ENCODE measurements at places on chromosomes 2 and 18. TPM values are rescaled to one million over a fixed set of nuclear protein-coding genes. Genes with fewer than 3 reads are reported as not detected.

- H3K27ac ChIP-seq, result no peak overlapping the region
- H3K4me1 ChIP-seq, result peaks cover 24% of the 10 kb centered on the region
- no peak overlapping the region for H3K4me3 ChIP-seq
- peaks cover 3% of the 10 kb centered on the region for H3K27me3 ChIP-seq
Measured at GRCh38 chr2:130352237-130352636, 3.6 kb upstream of the PTPN18 start.

- no peaks in the 10 kb centered on the region for H3K27me3 ChIP-seq
- H3K4me1 ChIP-seq, result peaks cover 43% of the 10 kb centered on the region
- no peak for DNase-seq
- H3K4me3 ChIP-seq, result no peak overlapping the region
- peaks cover 17% of the 10 kb centered on the region for H3K36me3 ChIP-seq
Measured at GRCh38 chr2:232234922-232235615, 143.5 kb upstream of the ALPP start.

- H3K27ac ChIP-seq, result no peak overlapping the region
- no peaks in the 10 kb centered on the region for H3K4me1 ChIP-seq
- H3K4me3 ChIP-seq, result no peak overlapping the region
- peaks cover 29% of the 10 kb centered on the region for H3K27me3 ChIP-seq
- no peaks in the 10 kb centered on the region for H3K36me3 ChIP-seq
- no peak for DNase-seq
Measured at GRCh38 chr2:866887-867286, 83.8 kb upstream of the SNTG2 start.

DNA sequence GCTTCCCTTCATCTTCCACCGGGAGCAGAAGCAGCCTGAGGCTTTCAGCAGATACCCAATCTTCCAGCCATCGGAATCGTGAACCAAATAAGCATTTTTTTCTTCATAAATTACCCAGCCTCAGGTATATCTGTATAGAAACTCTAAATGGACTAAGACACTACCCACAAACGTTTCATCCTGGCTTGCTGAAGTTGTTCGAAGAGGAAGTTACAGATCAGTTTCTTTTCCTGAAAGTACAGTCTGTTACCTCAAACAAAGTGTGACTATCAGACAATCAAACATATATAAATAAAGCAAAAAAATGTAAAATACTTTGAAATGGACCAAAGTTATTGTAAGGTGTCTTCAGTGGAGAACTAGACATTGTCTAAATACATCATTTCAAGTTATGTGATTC lies 97.9 kb downstream of the MREG start:
- DNase-seq, result no peak
- peaks cover 1% of the 10 kb centered on the region for H3K4me1 ChIP-seq
- H3K4me3 ChIP-seq, result no peak overlapping the region
- no peaks in the 10 kb centered on the region for H3K36me3 ChIP-seq
- peaks cover 8% of the 10 kb centered on the region for H3K27me3 ChIP-seq

DNA sequence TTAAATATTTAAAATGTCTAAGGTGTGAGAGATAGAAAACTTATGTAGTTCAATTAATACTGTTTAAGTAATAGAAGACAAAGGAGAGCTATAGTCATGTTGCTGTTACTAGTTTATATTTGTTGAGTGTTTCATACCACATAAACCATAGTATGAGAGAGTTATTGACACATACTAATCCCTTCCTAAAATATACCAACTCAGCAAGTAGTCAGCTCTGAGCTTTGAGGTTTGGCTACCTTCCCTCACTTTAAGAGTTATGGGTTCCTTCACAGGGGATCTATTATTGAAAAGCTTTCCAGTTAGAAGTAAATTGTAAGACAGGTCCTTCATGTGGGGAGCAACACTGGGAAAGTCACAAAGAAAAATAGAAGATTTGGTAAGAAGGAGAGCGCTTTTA lies 701.6 kb upstream of the ZEB2 start:
- no peaks in the 10 kb centered on the region for H3K27me3 ChIP-seq
- DNase-seq, result no peak
- H3K4me3 ChIP-seq, result no peak overlapping the region
- H3K36me3 ChIP-seq, result no peaks in the 10 kb centered on the region

DNA sequence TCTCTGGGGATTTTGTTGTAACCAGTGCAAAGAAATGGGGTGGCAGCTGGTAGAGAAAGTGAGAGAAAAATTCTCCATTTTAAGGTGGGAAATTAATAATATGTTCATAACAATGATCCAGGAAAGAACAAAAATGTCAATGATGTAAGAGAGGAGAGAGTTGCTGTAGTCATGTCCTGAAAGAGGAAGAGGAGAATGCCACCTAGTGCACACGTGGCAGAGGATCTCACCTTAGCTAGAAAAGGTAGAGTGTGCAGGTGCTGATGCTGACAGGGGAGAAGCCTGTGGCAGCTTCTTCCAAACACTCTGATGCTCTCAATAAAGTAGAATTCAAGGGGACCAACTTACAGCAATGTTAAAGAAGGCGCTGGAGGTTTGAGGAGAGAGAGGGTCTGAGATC lies 282.9 kb upstream of the PKDCC start:
- no peaks in the 10 kb centered on the region for H3K36me3 ChIP-seq
- H3K27me3 ChIP-seq, result peaks cover 10% of the 10 kb centered on the region
- no peak for DNase-seq
- H3K4me1 ChIP-seq, result no peaks in the 10 kb centered on the region
- no peak overlapping the region for H3K4me3 ChIP-seq
- no peak overlapping the region for H3K27ac ChIP-seq

GRCh38 chr18:7735196-7735595 lies 168.1 kb downstream of the PTPRM start:
- H3K4me3 ChIP-seq, result no peak overlapping the region
- no peaks in the 10 kb centered on the region for H3K4me1 ChIP-seq
- no peak overlapping the region for H3K27ac ChIP-seq
- no peaks in the 10 kb centered on the region for H3K27me3 ChIP-seq
- no peak for DNase-seq
- H3K36me3 ChIP-seq, result no peaks in the 10 kb centered on the region

DNA sequence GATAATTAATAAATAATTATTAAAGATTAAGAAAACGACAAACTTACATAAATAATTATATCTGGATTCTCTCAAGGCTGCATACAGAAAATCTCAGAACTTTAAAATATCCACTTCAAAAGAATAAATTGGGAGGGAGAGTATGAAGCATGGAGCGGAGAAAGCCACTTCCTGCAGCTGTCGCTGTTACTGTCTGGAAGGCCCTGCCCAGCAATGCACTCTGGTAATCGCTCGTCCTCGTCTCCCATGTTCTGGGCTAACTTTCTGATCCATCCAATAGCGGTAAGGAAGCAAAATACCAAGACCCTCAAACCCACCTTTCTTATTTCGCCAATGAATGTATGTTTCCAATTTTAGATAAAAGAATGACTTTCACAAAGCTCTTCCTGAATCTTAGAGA lies 26.7 kb downstream of the CYRIA start:
- H3K4me3 ChIP-seq, result no peak overlapping the region
- peaks cover 11% of the 10 kb centered on the region for H3K27me3 ChIP-seq
- no peak for DNase-seq

DNA sequence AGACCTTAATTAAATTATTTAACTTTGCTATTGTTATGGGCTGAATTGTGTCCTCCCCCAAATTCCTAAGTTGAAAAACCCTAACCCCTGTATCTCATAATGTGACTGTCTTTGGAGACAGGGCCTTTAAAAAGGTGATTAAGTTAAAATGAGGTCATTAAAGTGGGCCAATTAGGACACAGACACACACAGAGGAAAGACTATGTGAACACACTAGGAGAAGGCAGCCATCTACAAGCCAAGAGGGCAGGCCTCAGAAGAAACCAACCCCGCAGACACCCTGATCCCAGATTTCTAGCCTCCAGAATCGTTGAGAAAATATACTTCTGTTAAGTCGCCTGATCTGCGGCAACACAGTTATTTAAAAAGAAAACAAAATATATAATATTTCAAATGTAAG lies 6.4 kb downstream of the STK17B start:
- H3K27me3 ChIP-seq, result no peaks in the 10 kb centered on the region
- no peak for DNase-seq

GRCh38 chr2:26605195-26605998 lies 35.8 kb downstream of the CIB4 start:
- H3K4me3 ChIP-seq, result no peak overlapping the region
- H3K4me1 ChIP-seq, result peaks cover 15% of the 10 kb centered on the region
- peaks cover 19% of the 10 kb centered on the region for H3K27me3 ChIP-seq
- no peak overlapping the region for H3K27ac ChIP-seq
- DNase-seq, result no peak

DNA sequence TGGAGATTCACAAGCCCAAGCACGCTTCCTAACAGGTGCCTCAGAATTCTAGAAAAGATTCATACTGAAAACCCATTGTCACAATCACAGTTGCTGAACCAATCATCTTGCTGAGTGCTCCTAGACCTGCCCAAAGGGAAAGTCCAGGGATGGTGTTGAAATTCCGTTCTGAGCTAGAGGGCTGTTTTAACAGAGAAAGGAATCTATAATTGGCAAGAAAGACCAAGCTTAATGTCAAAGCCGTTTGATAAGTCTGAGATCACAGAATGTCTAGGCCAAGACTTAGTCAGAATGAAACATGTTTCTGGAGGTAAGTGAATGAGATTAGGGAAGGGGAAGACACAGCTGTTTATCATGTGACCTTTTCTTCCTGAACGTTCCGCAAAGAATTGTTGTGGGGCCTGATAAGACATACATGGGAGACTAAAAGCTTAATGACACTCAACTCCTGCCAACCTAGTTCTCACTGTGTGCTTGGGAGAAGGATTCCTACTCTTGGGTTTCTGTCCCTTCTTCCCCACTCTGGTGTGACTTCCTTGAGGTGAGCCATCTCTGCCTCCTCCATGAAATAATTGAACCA lies 27.5 kb downstream of the PMAIP1 start:
- DNase-seq, result peak; percentile 33
- H3K27ac ChIP-seq, result peak overlapping the region; percentile 73
- H3K4me1 ChIP-seq, result peaks cover 32% of the 10 kb centered on the region
- H3K4me3 ChIP-seq, result no peak overlapping the region
- peaks cover 12% of the 10 kb centered on the region for H3K27me3 ChIP-seq

Gene PROKR1
- total RNA-seq, result 0.60 TPM

Gene IL36G
- not detected for total RNA-seq

Gene TSPYL6
- not detected for total RNA-seq

Gene SIX3
- total RNA-seq, result not detected

Gene GLI2
- not detected for total RNA-seq

Measured in activated naive CD8-positive, alpha-beta T cell treated with anti-CD3 and anti-CD28 coated beads for 36 hours (primary cell).